ENCODE measurements at places on chromosomes 3 and 15. TPM values are rescaled to one million over a fixed set of nuclear protein-coding genes. Genes with fewer than 3 reads are reported as not detected.

DNA sequence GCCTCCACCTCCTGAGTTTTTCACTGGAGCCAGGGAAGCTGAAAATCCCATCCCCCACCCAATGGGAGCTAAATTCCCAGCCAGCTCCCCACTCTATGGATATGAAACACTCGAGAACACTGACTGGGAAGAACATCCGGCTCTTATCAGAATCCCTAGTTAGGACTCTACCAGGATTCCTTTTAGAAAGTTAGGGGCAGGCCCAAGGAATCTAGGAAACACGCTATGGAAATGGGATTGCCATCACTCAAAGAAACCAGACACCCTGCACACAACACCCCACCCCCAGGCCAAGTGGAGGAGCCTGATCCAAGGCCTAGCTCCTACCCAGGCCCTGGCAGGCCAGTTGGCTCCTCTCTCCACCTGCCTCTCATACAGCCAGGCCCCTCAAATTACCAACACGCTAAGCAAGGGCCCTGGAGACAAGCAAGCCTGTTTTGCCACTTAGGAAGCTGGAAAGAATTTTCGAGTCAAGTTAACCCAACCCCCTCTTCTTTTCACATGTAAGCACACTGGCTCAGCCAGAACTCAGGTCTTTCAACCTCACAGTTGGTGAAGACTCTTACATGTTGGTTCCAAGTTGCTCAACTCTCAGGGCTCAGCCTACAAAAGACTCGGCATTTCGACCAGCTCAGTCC is 75.5 kb downstream of the RBPMS2 start:
- H3K27me3 ChIP-seq, result no peaks in the 10 kb centered on the region
- H3K4me1 ChIP-seq, result peaks cover 19% of the 10 kb centered on the region
- peaks cover 39% of the 10 kb centered on the region for H3K36me3 ChIP-seq
- H3K4me3 ChIP-seq, result peak overlapping the region; percentile 93
- H3K27ac ChIP-seq, result peak overlapping the region; percentile 97

DNA sequence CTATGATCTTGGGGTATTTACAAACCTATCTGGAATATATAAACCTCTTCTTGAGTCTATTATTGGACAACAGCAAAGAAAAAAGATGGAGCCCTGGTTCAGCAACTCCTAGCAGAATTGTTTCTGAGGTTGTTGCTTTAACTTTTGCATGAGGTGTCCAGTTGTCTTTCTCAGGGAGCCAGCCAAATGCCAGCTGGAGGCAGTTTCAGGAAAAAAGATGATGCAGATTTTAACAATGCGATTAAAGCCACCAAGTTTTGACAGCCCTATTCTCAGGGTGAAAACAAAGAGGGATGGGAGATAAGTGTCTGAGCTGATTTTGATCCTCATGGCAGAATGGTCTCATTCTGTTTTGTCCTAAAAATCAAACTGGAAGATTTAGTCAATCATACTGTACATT is 181.6 kb upstream of the RASGRP1 start:
- H3K27me3 ChIP-seq, result no peaks in the 10 kb centered on the region
- H3K36me3 ChIP-seq, result no peaks in the 10 kb centered on the region
- DNase-seq, result no peak
- no peaks in the 10 kb centered on the region for H3K4me1 ChIP-seq

- no peak overlapping the region for H3K4me3 ChIP-seq
- no peak overlapping the region for H3K27ac ChIP-seq
- H3K36me3 ChIP-seq, result no peaks in the 10 kb centered on the region
- no peak for DNase-seq
Observed at GRCh38 chr3:134847349-134847748, 52.3 kb downstream of the EPHB1 start.

DNA sequence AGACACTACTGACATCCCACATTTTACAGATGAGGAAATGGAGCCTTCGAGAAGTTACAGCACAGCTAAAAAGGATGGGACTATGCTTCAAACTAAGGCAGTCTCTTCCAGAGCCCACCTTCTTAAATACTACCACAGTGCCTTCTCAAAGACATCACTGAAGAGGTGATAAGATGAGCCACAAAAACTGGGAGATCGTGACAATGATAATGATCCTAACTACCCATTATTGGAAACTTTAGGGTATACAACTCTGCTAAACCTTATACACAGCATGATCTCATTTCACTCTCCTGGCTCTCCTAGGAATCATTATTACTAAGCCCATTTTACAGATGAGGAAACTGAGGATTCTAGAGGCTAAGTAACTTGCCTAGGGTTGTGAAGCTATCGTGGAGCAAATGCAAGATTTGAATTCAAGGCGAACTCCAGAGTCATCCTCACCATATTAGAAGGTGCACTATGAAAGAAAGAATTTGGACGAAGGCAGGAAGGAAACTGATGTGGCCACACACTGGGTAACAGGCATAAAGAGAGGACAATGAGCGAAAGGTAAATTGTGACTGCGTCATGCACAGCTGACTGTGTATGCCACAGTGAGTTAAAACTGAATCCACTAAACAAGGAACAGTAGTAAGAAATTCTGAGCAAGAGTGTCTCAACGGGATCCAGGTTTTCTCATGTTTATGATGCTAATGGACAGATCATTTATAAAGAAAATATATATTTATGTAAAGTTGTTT is 55.4 kb downstream of the SUCLG2 start:
- no peak for DNase-seq
- H3K27ac ChIP-seq, result no peak overlapping the region
- H3K4me3 ChIP-seq, result no peak overlapping the region
- H3K36me3 ChIP-seq, result no peaks in the 10 kb centered on the region

DNA sequence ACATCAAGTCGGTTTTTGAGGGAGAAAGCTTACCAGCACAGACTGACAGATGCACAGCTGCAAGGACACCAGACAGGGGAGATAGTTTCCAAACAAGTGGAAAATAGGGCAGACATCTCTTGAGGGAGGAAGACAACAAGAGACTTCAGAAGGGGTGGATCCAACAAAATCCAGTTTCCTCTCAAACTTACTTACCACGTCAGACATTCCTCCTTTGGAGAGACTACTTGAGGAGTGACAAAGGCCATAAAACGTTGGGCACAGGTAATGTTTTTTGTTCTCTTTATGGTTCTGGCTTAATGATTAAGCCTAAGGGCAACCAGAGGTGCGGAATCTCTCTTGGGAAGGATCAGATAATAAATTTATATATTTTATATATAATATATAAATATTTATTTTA is 76.1 kb downstream of the CD200 start:
- no peaks in the 10 kb centered on the region for H3K36me3 ChIP-seq
- no peak for DNase-seq
- no peak overlapping the region for H3K4me3 ChIP-seq
- H3K27ac ChIP-seq, result no peak overlapping the region
- no peaks in the 10 kb centered on the region for H3K27me3 ChIP-seq

DNA sequence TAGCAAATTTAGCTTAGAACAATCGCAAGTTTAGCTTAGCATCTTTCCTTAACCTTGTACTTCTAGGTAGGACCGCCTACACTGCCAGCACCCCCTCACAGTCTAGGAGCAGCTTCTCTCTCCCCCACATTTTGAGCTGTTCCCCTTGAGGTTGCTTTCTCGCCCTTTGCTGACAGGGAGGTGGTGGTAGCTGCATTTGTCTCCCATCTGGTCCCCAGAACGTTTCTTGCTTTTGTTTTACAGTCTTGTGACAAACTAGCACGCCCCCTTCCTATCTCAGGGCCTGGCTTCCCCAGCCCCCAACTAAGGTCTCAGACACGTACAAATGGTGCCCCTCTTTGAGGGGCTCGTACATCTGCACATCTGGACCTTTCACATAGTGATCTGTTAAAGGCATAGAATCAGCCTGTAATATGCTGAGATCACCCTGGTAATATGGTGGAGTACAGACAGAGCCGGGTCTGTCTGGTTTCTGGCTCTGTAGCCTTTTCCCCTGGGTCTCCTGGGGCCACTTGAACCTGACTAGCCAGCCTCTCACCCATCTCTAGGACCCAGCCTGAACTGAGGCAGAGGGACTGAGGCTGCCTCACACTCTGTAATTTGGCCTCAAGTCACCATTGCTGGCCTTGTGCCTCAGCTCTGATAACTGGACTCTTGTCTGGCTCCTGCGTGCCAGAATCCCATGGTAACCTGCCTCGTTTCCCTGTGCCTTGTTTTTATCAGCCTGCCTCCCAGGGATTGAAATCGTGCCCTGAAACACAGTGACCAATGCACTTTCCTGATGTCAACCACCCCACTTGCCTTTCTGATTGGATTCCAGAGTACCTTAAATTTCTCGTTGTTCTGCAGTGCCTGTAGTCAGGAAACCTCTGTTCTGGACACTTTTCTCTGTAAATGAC is 27.7 kb downstream of the CRTC3 start:
- H3K27me3 ChIP-seq, result no peaks in the 10 kb centered on the region
- H3K4me1 ChIP-seq, result no peaks in the 10 kb centered on the region
- H3K4me3 ChIP-seq, result no peak overlapping the region
- H3K27ac ChIP-seq, result no peak overlapping the region
- no peaks in the 10 kb centered on the region for H3K36me3 ChIP-seq

- DNase-seq, result no peak
- H3K4me1 ChIP-seq, result no peaks in the 10 kb centered on the region
- no peak overlapping the region for H3K27ac ChIP-seq
- no peak overlapping the region for H3K4me3 ChIP-seq
- no peaks in the 10 kb centered on the region for H3K36me3 ChIP-seq
Observed at GRCh38 chr3:24343084-24343783, 151.4 kb downstream of the THRB start.

- no peaks in the 10 kb centered on the region for H3K4me1 ChIP-seq
- DNase-seq, result peak; percentile 50
- no peaks in the 10 kb centered on the region for H3K27me3 ChIP-seq
- no peaks in the 10 kb centered on the region for H3K36me3 ChIP-seq
- no peak overlapping the region for H3K4me3 ChIP-seq
- no peak overlapping the region for H3K27ac ChIP-seq
Observed at GRCh38 chr3:134749802-134750553, 45.1 kb upstream of the EPHB1 start.

DNA sequence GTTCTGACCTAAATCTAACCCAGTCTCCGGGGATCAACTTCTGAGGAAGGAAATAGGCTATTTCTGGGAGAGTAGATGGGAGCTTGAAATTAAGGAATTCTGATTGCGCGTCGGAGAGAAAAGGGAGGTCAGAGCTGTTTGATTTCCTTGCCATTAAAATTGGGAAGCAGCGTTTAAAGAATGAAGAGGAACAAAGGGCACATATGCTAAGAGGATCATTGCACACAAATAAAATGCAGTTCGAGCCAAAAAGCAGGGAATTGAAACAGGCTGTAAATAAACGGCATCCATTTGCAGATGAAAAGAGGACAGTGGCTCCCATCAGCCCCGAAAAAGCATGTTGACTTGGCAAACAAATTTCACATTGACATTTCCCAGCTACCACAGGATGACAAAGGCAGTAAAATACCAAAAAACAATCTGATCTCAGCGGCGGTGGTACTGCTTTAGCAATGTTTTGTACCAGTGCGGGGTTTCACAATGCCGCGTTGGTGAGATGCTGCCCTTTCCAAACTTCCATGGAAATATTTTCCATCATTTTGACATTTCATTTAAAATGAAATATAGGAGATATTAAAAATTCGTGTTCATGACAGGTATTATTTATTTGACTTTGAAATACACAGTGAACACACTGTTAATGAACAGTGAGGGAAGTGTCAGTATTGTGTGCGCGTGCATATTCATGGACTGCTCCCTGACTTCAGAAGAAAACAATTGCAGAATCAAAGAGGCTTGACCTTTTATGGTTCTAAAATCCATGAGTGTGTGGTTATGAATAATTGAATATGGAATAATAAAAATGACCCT is 108.8 kb downstream of the SQOR start:
- H3K27ac ChIP-seq, result no peak overlapping the region
- H3K4me3 ChIP-seq, result no peak overlapping the region

- no peaks in the 10 kb centered on the region for H3K4me1 ChIP-seq
- no peaks in the 10 kb centered on the region for H3K27me3 ChIP-seq
- peak; percentile 30 for DNase-seq
- H3K36me3 ChIP-seq, result peaks cover 8% of the 10 kb centered on the region
Observed at GRCh38 chr3:14507305-14507741, 32.8 kb downstream of the GRIP2 start.

DNA sequence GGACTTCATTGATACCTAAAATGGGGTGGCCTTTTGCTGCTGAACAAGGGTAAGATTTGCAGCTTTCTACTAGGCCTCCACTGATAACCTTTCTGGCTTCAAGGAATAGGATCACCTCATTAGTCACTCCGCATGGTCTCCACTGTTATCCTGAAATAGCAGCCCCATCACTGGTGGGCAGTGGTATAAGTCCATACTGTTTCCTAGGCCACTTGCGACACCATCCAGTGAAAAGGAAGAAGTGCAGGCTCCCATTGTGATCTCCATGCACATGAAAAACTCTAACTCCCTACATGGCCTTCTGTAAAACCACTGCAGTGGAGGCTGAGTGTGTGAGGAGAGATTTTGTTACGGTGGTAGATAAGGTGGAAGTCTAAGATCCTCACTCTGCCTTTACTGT is 1455.9 kb downstream of the SI start:
- H3K4me1 ChIP-seq, result no peaks in the 10 kb centered on the region
- H3K36me3 ChIP-seq, result no peaks in the 10 kb centered on the region
- DNase-seq, result peak; percentile 73
- H3K27me3 ChIP-seq, result no peaks in the 10 kb centered on the region

DNA sequence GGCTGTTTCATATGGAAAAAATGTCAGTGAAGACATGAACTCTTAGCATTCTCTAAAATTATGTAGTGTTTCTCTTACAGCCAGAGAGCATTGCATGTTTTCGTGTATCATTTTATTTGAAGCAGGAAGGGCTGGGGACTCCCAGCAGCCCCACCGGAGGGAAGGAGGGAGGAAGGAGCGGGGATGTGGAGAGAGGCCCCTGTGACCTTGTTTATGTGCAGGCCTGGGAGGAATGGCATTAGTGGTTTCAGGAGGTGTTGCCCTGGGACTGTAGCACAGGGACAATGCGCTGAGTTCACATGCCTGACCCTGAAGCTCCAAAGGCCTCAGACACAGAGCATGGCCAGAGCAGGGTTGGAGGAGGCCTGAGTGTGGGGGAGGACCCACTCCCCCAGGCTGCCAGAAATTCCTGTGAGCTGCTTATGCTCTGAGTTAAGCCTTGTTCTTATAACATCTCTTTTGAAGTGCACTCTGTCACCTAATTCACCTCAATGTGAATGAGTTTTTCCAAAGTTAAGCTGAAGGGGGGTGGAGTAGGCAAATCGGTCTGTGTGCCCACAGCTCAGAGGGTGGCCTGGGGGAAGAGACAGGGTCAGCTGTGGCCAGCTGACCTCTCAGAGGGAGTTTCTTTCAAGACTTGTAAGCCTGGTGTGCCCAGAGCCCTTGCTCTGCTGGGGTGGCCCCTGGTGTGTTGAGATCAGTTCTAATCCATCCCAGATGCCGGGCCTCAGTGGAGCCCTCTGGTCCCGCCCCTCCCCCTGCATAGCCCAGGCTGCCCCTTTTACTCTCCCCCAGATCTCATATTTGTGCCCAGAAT is 3.9 kb upstream of the RNU6-1 start:
- H3K27ac ChIP-seq, result no peak overlapping the region
- H3K4me1 ChIP-seq, result peaks cover 4% of the 10 kb centered on the region
- H3K4me3 ChIP-seq, result no peak overlapping the region
- no peaks in the 10 kb centered on the region for H3K27me3 ChIP-seq

The IL17RD gene
- total RNA-seq, result 31.7 TPM

The OCA2 gene
- total RNA-seq, result 0.31 TPM

The GHSR gene
- not detected for total RNA-seq

The CCDC13 gene
- total RNA-seq, result not detected

The GOLGA8G gene
- not detected for total RNA-seq

The WDR82 gene
- 83.1 TPM for total RNA-seq

The CPLX3 gene
- total RNA-seq, result not detected
